ENCODE measurements at places on chromosomes 7 and 10.

DNA sequence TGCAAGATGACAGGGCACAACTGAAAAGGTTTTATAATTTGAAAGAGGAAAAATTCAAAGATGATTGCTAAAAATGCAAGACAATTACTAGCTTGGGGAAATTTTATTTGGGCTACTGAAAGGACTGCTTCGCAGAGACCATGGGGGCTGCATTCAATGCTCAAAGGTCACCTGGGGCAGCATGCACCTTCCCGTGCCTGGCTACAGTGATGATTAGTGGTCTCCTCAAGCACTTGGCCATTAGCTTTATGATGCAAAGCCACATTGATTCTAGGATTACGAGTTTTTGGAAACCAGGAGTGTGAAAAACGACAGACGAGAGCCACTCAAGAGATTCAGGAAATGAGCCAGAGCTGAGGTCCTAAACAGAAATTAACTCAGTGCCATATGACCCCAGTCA is 764.6 kb downstream of the PHTF2 start:
- no peak for DNase-seq

DNA sequence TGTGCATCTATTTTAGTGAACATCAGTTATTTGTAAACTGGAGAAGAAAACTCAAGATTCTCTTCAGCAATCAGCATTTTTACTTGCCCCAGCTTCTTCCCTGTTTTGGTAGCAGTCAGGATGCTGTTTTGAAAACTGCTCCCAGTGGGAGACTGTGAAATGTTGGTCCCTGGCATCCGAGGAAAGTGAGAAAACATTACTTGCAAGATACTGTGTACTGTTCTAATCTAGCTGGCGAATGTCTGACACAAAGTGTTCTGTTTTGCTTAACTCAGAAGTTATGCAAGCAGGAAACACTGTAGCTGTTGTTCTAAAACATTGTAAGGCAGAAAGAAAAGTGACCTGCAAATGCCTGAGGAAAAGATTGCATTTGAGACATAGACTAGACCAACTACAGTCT is 171.8 kb upstream of the POM121L12 start:
- DNase-seq: no peak

GRCh38 chr10:33743429-33743857 is 409.0 kb upstream of the NRP1 start:
- no peak for DNase-seq

- DNase-seq: peak; percentile 25
These were observed 118.1 kb downstream of the ZNF365 start for GRCh38 chr10:62492012-62492869.

- no peak for DNase-seq
These were observed 31.0 kb downstream of the GPR141 start for GRCh38 chr7:37714606-37715005.

- no peak for DNase-seq
These were observed 13.5 kb downstream of the TNPO3 start for GRCh38 chr7:129041142-129042085.

DNA sequence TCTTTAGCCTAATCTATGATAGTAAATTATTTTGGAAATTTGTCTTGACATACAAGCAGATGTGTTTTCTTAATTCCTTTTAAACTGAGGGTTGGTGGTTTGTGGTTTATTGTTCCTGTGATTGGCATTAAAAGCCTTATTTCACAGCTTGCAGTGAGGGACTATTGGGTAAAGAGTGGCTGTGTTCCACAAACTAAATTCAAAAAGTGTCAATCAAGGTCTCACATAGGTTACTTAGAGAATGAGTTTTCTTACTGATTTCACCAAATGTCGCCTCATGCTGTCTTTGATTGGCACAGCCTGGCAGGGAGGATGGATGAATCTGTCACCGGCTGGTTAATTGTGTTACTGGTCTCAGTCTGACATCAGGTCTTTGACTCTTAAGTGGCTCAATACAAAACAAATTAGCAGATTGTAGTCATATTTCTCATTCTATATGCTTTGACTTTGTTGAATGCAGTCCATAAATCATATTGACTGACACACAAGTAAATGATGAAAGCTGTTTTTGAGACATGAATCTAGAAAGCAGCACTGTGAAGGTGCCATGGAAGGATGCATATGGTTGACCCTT is 66.8 kb upstream of the CYP26C1 start:
- DNase-seq: no peak

DNA sequence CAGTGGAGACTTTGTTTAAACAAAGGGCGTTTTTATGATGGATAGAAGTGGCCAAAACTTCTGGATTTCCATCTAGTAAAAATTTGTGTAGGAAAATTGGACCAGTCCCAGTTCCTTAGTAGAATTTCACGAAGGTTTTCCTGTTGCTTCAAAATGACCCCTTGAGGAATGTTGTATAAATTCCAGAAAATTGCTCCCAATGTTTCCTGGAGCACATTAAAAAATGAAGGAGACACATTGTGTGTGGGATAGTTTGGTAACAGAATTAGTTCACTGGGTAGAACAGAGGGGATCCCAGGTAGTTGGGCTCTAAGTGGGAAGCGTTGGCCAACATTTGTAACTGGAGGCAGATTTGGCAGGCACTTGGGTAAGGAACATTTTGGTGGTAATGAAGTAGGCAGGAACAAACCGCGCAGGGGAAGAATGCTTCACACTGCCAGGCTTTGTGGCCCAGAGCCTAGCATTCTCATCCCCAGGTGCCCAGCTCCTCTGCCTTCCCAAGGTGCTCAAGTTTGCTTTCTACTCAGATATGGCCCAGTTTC is 758.6 kb downstream of the AUTS2 start:
- no peak for DNase-seq

DNA sequence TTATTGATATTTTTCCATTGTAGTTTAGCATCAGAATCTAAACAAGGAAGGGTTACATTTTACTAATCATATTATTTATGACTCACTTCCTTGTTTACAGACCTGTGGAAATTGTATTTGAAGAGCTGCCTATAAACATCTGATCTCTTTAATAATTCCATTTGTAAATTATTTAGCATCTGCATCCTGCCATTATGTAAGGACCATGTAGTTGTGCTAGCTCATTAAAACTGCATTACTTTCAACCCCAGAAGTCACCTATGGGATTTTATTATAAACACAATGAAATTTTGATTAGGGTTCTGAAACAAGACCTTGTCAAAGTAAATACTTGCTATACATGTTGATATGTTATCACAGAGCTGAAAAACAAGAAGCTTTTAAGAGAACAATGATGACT is 146.8 kb upstream of the SLC26A5 start:
- DNase-seq: no peak

- DNase-seq: no peak
These were observed 20.8 kb downstream of the SFTPD start for GRCh38 chr10:79928028-79928583.

DNA sequence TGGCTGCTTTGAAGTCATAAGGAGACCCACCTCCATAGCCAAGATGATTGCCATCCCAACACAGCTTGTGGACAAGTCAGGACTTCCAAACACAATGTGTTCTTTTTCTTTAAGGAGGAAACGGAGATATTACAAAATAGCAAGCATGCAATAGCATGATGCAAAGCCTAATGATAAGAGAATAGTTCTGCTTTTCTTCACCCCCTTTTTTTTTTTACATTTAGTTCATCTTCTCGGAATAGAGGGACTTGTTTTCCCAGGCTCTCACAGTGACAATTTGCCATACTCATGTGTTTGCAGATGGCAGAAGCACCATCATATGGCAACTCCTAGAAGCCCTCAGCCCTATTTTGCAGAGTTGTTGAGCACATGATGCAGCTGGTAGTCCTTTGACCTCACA is 119.8 kb downstream of the ITGB8 start:
- DNase-seq: no peak

- no peak for DNase-seq
These were observed 5.8 kb upstream of the STAMBPL1 start for GRCh38 chr10:88874281-88874680.

- no peak for DNase-seq
These were observed 1.8 kb upstream of the PPIF start for GRCh38 chr10:79345241-79346011.

DNA sequence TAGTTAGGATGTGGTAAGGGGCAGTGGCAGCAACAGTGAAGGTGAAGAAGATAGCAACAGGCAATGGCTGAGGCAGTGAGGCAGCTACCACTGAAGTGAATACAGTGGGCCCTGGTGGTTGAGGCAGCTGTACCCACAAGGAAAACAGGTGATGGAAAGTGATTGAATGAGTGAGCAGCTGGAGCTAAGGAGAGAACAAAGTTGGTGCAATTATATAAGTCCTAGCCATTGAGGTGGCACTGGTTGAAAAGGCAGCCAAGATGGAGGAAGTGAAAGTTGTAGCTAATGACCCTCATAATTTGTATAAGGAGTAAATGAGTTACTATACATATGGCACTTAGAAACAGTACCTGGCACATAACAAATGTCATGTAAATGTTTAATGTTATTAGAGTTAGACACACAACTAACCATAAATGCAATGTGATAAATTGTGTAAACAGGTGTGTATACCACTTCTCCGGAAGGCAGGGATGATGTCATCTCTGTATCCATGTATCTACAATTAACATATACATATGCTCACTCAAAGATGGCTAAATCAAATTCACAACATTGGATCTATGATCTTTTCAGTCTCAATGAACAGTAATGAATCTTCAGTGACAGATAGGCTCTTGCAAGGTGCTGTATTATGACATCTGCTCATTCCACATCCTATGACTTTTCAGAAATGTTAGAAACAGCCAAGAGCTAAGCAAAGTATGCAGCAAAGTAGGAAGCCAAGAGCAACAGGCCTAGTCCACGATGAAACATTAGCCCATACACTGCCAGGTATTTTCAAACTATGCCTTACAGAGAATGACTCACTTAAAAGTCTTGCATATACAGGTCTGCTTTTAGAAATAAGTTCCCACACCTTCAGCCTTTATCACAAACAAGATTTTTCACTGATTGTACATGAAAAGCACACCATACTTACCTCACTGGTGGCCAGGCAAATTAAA is 10.7 kb downstream of the XPNPEP1 start:
- DNase-seq: no peak

- no peak for DNase-seq
These were observed 140.1 kb downstream of the GLI3 start for GRCh38 chr7:42096681-42097561.

GRCh38 chr7:74104702-74105101 is 21.1 kb downstream of the LIMK1 start:
- no peak for DNase-seq

GRCh38 chr10:10533437-10533836 is 484.2 kb upstream of the CELF2 start:
- DNase-seq: no peak

DNA sequence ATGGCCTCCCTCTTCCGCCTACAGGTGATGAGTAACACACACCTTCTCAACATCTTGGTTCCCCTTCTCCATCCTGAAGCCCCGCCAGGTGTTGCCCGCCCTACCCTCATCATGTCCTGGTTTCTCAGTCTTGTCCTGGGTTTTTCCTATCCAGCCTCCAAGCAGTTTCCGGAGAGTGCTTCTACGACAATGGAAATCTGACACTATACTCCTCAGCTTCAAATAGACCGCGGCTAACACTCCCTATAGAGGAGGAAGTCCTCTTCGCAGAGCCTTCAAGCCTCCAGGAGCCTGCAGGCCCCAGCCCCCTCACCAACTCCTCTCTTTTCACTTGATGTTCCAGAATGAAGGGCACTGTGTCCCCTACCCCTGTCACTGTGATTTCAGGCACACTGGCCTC is 147.4 kb downstream of the PRPF18 start:
- DNase-seq: no peak

- no peak for DNase-seq
These were observed 551.6 kb downstream of the CALN1 start for GRCh38 chr7:71860572-71860971.

GRCh38 chr7:70779321-70779720 is 352.6 kb upstream of the GALNT17 start:
- DNase-seq: no peak

GRCh38 chr7:111647881-111648280 is 85.6 kb upstream of the IMMP2L start:
- no peak for DNase-seq

GRCh38 chr10:29227201-29227600 is 61.7 kb upstream of the LYZL1 start:
- DNase-seq: no peak

Measured in putamen (tissue), 1 donor.